Natural killer cell (primary cell): ENCODE measurements at places on chromosomes 3 and 15.

DNA sequence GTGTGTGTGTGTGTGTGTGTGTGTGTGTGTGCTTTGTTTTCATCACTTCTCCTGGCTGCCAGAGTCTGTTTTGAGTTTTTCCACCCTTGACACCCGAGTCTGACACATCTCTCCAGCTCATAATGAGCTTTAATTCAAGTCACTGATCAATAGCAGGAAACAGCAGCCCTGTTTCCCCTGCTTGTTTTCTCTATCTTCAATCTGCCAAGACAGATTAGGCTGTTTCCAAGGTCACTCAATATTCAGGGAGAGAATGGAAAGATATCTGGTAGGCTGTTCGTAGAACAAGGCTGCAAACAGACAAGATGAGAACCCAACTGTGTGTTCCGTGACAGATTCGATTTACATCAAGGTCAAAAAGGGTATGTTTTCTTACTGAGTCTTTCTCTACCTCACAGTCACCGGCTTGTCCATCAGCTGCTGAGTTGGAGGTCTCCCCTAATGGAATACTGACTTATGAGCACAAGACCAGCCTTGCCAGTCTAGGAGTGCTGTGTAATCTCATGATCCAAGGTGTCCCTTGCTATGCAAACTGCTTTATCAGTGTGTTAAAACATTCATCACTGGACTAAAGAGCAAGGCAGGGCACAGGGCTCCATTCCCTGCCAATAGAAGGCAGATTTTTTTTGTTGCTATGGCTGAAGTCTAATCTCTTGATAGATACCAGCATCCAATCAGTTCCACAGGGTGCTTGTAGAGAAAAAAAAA lies 187.9 kb upstream of the LMCD1 start:
- H3K4me3 ChIP-seq: no peak overlapping the region
- H3K4me1 ChIP-seq: no peaks in the 10 kb centered on the region
- H3K36me3 ChIP-seq: no peaks in the 10 kb centered on the region
- no peaks in the 10 kb centered on the region for H3K27me3 ChIP-seq
- no peak overlapping the region for H3K27ac ChIP-seq
- DNase-seq: no peak

DNA sequence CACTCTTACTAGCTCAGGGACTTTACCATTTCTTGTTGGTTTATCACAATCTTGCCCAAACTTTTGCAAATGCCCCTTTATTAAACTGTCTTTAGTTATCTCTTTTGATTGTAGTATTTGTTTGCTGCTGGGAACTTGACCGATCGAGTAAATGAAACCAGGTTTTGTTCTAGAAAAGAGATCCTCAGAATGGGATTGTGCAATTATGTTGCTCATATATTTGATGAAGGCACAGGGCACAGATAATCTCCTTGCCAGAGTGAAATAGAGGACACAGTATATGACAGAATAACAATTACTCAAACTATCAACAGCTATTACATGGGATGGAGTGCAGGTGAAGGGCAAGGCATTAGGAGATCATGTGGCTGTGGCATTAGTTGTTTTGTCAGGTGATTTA lies 216.6 kb upstream of the RASGRP1 start:
- no peaks in the 10 kb centered on the region for H3K27me3 ChIP-seq
- DNase-seq: no peak
- no peak overlapping the region for H3K4me3 ChIP-seq
- H3K27ac ChIP-seq: no peak overlapping the region
- H3K4me1 ChIP-seq: no peaks in the 10 kb centered on the region

- no peak overlapping the region for H3K27ac ChIP-seq
- no peak for DNase-seq
- H3K27me3 ChIP-seq: no peaks in the 10 kb centered on the region
- no peaks in the 10 kb centered on the region for H3K36me3 ChIP-seq
- H3K4me1 ChIP-seq: peaks cover 35% of the 10 kb centered on the region
Measured at GRCh38 chr15:93983526-93983925, 247.8 kb upstream of the MCTP2 start.

- H3K27me3 ChIP-seq: peaks cover 14% of the 10 kb centered on the region
- H3K4me1 ChIP-seq: peaks cover 23% of the 10 kb centered on the region
- H3K27ac ChIP-seq: no peak overlapping the region
- H3K4me3 ChIP-seq: no peak overlapping the region
- H3K36me3 ChIP-seq: no peaks in the 10 kb centered on the region
- no peak for DNase-seq
Measured at GRCh38 chr3:128996726-128997125, 2.9 kb upstream of the CFAP92 start.

- no peaks in the 10 kb centered on the region for H3K4me1 ChIP-seq
- H3K36me3 ChIP-seq: no peaks in the 10 kb centered on the region
- H3K27ac ChIP-seq: no peak overlapping the region
- no peak for DNase-seq
Measured at GRCh38 chr15:62625429-62626033, 417.0 kb upstream of the TPM1 start.

- H3K36me3 ChIP-seq: no peaks in the 10 kb centered on the region
- no peak overlapping the region for H3K4me3 ChIP-seq
- H3K4me1 ChIP-seq: no peaks in the 10 kb centered on the region
- no peak for DNase-seq
Measured at GRCh38 chr15:77859491-77860060, 217.9 kb downstream of the TBC1D2B start.

DNA sequence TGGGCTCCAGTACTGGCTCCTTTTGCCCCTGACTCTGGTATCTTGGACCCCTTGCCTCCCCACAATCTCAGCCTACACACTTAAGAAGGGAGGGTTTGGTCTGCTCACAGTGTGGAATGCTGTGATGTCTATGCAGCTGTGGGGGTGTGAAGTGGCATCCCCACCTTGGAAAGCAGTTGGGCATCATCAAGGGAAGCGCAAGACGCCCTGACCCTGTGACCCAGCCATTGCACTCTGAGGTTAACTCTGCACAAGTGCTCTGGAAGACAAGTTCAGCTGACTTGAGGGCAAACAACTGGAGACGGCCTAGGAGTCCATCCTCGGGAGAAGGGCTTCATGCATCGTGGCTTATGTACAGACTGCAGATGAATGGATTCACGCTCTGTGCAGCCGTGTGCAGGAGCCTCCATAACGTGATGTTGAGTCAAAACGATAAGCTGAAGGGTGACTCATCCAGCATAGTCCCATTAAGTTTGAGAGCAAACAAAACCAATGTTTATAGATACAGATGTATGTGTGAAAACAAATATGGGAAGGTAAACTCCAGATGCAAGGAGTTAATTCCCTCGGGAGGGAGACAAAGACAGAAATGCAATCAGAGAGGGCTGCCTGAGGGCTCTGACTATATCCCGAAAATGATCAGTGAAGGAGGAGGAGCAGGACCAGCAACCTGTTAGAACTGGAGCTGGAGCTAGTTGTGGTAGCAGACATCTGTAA lies 86.8 kb downstream of the LSM3 start:
- H3K27me3 ChIP-seq: no peaks in the 10 kb centered on the region
- H3K27ac ChIP-seq: no peak overlapping the region
- H3K4me3 ChIP-seq: no peak overlapping the region
- DNase-seq: no peak

DNA sequence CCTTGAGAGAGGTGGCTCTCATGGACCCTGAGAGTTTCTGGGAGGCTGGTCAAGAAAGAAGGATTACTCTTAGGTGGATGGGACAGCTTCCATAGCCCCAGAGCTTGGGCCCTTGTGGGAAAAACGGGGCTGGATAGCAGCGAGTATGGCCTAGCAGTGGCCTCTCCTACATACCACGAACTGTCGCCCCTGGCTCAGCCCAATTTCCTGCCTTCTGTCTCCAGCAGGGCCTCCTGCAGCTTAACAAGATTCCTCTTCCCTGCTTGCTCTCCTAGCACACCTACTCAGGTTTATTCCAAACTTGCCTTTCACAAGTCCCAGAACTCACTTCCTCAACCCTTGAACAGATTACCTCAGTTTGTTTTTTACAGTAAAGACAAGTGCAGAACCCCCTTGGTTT lies 139.7 kb upstream of the TPM1 start:
- H3K36me3 ChIP-seq: no peaks in the 10 kb centered on the region
- no peaks in the 10 kb centered on the region for H3K4me1 ChIP-seq
- H3K4me3 ChIP-seq: no peak overlapping the region
- no peaks in the 10 kb centered on the region for H3K27me3 ChIP-seq
- no peak for DNase-seq
- H3K27ac ChIP-seq: no peak overlapping the region

DNA sequence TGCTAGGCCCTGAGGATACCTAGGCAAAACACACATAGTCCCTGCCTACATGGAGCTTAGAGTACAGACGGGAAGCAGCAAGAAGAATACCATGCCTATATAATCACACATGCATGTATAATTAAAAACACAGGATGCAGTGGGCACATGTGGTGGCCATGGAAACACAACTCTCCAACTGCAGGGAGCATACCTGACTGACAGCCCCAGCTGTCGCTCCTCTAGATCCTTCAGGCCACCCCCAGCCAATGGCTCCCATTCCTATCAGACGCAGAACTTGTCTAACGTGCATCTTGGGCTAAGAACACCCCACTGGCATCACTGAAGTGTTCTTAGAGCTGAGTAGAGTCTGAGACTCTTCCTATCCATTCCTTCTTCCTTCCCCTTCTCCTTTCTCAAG lies 125.5 kb upstream of the FRMD4B start:
- H3K27ac ChIP-seq: no peak overlapping the region
- H3K27me3 ChIP-seq: no peaks in the 10 kb centered on the region
- H3K36me3 ChIP-seq: no peaks in the 10 kb centered on the region

DNA sequence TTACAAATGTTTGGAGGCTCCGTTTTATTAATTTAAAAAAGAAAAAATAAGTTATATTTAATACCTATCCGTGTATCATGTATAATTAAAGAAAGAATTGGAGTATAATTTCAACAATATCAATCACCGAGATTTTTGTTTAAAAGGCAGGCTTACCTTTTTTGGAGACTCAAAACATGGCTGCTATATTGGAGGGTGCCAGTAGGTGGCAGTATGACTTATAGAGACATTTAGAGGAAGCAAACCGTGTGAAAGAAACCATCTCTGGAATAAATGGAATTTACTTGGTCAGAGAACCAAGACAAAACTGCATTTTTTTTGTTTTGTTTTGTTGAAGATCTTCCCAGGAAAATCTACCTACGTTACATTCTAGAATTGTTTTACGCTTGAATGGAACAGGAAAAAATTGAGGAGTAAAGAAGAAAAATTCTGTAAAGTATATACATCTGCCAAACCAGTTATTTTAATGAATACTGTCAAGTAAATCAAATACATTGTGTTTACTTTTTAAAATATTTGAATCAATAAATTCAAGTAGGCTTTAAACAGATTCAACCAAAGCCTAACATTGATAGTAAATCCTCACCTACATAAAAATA lies 802.6 kb upstream of the ALCAM start:
- no peaks in the 10 kb centered on the region for H3K27me3 ChIP-seq
- no peak overlapping the region for H3K4me3 ChIP-seq
- no peak overlapping the region for H3K27ac ChIP-seq

DNA sequence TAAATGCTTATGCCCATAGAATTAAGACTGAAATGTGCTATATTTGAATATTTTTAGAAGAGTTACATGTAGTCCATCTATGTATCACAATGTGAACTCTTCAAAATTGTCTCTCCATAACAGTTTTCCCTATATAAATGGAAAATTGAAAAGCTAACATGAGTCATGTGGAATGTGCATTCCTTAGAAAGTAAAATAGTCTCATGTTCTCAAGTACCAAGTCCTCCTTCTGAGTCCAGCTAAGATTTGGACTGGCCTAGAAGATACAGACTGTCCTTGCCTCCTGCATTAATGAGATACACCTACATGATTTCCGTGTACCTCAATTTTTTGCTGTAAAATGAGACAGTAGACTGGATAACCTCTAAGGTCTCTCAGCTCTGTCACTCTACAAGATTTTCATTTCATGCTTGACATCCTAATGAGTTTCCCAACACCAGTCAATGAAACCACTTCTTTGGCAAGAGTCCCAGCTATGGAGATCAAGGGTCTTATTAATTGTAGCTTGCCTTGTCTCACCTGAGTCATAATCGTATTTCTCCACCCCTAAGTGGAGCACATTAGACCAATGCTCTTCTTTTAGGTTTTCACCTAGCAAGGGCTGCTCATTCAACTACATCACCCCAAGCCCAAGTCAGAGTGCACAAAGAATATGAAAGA lies 350.6 kb upstream of the IL12A start:
- no peaks in the 10 kb centered on the region for H3K36me3 ChIP-seq
- H3K4me3 ChIP-seq: no peak overlapping the region
- no peaks in the 10 kb centered on the region for H3K27me3 ChIP-seq
- no peak overlapping the region for H3K27ac ChIP-seq

DNA sequence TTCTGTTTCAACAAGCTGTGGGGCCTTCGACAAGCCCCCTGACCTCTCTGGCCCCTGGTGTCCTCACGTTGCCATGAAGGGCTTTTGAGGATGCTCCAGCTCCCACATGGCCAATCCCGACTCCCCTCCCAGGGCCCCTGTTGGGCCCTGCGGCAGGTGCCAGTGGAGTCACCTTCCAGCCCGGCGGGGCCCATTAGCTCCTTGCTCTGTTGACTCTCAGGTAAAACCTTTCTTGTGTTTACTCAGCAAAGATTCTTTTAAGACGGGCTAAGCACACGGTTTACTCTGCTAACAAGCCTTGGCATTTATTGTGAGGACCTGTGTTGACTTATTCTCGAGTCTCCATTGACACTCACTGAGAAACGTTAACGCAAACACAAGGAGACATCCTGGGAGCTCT lies 15.0 kb downstream of the RPLP1 start:
- no peak for DNase-seq
- H3K27me3 ChIP-seq: peaks cover 2% of the 10 kb centered on the region
- H3K4me3 ChIP-seq: no peak overlapping the region
- H3K4me1 ChIP-seq: peaks cover 39% of the 10 kb centered on the region
- H3K36me3 ChIP-seq: no peaks in the 10 kb centered on the region

DNA sequence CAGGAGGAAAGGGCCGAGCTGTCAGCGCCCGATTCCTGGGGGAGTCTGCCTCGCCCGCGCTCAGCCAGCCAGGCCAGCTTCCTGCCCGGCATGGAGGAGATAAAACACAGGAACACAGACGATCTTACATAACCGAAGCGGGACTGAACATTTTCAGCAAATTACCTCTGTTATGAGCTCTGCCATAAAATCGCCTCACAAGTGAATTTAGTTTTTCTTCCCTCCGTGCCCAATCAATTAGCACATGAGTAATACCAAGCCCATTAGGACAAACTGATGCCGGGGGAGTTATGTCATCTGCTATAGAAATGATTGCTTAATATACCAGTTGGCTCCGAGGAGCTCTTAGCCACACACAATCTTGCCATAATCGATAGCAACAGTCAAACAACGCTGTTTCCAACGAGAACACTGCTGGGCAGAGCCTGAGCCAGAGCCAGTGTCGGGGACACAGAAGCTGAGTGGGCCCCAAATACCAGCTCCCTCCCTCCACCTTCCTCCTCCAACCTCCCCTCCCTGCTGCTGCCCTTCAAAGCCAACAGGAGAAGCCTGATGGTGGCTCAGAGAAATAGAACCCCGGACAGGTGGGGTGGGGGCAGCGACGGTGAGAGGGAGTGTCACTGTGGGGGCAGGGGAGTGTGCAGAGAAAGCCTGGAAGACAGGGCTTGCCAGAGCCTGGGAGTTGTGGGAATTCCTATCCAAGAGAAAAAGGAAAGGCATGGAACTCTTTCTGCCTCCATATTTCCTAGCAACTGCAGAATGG lies 279.4 kb upstream of the TLE3 start:
- no peaks in the 10 kb centered on the region for H3K4me1 ChIP-seq
- H3K4me3 ChIP-seq: no peak overlapping the region
- no peaks in the 10 kb centered on the region for H3K36me3 ChIP-seq
- DNase-seq: no peak
- no peaks in the 10 kb centered on the region for H3K27me3 ChIP-seq
- no peak overlapping the region for H3K27ac ChIP-seq
